ENCODE measurements at places on chromosomes 11 and 22.
A peak's percentile ranks its signal among the peaks of the same experiment; 100 is the strongest.

- no peak for DNase-seq
These were observed 4.8 kb downstream of the TST start for GRCh38 chr22:37014415-37014806.

DNA sequence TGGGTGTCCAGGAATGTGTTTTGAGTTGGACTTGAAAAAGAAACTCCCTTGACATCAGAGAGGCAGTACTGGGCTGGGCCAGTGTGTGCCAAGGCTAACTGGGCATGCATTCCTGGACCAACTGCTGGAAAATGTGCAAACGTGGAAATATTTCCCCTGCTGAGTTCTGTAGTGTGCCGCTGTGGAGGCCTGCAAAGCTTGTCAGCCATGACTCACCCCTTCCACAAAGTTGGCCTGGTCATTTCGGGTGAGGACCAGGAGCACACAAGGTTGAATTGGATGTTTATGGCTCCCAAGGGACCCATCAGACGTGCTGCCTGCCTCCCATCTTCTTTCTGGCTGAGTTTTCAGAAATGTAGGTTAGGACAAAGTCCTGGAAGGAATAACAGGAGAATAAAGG is 513.1 kb downstream of the MIAT start:
- DNase-seq: no peak

- peak; percentile 7 for DNase-seq
These were observed 1.6 kb downstream of the PKNOX2 start for GRCh38 chr11:125165843-125166763.

- no peak for DNase-seq
These were observed 194.3 kb upstream of the MTNR1B start for GRCh38 chr11:92775003-92775676.

GRCh38 chr11:127625402-127625801 is 624.8 kb upstream of the KIRREL3 start:
- no peak for DNase-seq

DNA sequence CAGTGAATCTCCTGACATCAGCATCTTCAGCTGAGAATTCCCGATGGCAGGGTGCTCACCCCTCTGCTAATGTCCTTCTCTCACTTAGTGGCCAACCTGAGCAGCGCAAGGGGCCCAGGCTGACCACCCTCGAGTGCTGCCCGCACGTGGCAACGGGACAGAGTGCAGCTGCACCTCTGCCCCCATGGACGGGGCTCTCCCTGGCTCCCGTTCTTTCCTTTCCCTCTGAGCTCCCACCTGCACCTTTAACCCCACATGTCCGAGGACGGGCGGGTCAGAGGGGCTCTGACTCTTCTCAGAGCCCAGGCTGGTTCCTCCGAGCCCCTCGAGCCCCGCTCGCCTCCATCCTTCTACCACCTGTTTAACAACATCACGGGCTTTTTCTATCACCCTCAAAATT is 19.8 kb downstream of the MOB2 start:
- DNase-seq: no peak

DNA sequence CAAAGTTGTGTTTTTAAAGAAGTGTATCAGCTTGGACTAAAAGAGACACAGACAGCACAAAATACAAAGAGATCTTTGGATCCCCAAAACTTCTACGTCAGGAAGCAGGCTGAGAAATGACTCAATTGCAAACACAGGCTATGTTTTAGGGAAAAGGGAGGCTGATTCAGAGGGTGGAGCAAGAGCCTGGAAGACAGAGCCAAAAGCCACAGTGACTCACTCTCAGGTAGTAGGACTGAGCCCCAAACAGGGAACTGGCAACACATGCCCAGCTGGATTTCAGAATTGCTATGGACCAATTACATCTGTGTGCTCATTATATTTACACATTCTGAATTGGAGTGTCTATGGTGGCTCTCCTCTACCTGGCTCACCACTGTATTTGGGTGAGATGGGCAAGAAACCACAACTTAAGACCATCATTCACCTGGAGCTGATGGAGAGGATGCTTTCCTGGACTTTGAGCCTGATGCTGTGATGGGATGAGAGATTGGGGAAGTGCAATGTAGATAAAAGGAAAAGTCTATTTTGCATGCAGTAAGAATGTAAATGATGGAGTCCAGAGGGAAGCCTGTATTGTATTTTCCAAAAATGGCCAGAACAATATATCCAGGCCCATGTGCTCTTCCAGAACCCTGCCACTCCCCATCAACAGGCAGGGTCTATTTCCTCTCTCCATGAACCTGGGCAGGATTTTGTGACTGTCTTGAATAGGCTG is 20.8 kb upstream of the LINC01488 start:
- no peak for DNase-seq

DNA sequence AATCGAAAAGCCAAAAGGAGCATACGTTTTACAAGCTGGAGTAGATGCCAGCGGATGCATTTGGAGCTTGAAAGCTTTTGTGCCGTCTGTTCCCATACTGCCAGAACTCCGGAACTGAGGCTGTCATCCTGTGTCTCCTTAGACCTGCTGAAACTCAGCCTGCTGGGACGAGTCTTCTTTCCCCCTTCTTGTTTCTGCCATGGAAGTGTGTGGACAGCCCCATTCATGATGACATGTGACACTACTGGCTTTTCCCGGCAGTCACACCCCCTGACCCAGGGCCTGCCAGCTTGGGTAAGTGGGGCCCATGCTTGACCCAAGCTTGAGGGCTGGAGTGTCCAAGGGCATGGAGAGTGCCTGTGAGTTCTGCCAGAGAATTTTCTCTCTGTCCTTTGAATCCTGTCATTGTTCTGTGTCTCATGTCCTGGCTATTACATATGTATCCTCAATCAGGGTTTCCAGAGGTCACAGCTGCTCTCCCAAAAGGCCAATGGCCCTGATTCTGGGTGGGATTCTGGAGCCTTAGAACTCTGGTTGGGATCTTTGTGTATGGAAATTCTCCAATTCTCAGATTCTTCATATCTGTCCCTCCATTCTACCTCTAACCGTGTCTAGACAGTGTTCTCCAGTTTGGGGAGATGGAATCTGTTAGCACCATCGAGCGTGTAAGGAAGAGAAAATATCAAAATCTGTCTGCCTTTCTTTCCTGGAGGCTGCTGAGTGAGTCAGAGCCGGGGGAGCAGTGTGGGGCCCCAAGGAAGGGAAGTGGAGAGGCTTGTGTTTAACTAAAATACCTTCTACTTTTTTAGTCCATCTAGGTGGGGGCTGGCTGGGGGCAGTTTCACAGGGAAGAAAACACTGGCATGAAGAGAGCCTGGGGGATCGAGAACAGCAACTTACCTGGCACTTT is 73.2 kb downstream of the KIAA1671 start:
- DNase-seq: peak; percentile 8

DNA sequence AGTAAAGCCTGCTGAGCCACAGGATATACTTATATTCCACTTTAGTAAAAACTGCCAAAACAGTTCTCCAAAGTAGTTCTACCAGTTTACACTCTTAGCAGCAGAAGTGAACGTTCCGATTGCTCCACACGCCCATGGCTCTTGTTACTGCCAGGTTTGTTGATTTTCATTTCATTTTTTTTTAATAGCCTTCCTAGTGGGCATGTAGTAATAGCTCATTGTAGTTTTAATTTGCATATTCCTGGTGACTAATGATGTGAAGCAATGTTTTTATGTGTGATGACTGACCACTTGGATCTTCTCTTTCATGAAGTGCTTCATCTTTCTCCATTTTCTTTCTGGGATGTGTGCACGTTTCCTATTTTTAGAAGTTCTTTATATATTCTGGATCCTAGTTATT is 4.8 kb upstream of the C11orf97 start:
- DNase-seq: no peak

GRCh38 chr11:8301622-8302021 is 37.9 kb upstream of the LMO1 start:
- DNase-seq: no peak

GRCh38 chr11:5737091-5737490 is 843 bp downstream of the OR56B1 start:
- DNase-seq: no peak

- DNase-seq: no peak
These were observed 58.8 kb upstream of the RDX start for GRCh38 chr11:110355011-110355744.

DNA sequence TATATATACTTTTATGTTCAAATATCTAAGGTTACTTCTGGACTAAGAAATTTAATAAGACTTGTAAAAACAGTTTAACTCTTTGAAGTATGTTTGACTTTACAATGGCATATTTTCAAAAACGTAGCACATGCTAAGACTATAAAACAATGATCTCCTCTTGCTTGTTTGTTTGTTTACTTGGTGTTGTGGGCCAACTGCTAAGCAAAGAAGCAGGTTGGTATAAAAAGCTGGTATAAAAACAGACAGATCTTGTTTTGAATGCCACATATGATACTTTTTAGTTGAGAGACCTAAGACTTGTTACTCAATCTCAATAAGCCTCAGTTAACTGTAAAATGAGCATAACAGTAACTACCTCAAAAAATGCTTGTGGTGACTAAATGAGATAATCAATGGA is 1206.3 kb downstream of the LRRC4C start:
- DNase-seq: no peak

DNA sequence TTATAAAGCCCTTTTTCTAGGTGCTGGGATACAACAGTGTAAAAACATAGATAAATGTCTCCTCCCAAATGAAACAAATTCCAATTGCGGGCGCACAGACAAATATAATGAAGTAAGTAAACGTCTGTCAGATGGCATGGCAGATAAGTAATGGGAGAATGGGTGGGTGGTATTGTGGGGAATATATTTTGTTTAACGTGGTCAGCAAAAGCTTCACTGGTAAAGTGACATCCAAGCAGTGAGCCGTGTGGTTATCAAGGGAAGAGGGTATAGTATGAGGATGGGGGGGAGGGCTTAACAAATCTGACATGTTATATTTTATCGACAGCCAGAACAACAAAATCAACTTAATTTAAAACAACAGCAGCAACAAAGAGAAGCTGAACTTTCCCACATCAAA is 1.2 kb downstream of the SVIP start:
- no peak for DNase-seq

- DNase-seq: no peak
These were observed 58.4 kb downstream of the KIF18A start for GRCh38 chr11:28049338-28050216.

DNA sequence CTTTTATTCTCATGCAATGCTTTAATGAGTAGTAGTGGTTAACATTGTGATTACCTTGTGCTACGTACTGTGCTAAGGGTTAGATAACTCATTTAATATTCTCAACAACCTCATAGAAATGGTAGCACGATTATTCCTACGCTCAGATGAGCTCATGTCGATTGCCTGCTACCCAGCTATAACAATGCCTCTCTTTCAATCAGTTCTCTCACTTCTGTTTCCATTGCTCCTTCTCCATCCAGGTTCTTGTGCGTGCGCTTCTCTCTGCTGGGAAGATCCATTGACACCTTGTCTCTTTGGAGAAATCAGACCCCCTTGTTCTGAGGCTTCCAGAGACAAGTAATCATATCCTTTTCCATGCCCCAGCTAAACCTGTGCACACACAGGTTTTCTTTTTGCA is 120.8 kb downstream of the NECTIN1 start:
- DNase-seq: no peak

- no peak for DNase-seq
These were observed 7.2 kb upstream of the FLRT1 start for GRCh38 chr11:64028398-64029115.

DNA sequence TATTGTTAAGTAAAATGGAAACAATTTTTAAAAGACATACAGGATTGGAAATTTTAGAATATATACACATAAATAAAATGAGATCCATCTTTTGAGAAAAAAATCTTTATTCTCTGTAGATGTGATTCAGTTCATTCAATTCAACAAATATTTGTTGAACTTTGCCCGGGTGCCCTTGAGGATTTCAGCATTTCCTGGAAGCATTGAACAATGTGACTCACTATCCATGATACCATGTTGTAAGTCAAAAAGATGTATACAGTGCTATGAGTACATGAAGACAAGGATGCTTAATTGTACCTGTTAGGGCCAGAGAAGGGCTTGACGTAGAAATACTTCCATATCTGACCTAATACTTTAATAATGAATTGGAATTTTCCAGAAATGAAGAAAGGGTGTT is 353.7 kb downstream of the METTL15 start:
- DNase-seq: no peak

DNA sequence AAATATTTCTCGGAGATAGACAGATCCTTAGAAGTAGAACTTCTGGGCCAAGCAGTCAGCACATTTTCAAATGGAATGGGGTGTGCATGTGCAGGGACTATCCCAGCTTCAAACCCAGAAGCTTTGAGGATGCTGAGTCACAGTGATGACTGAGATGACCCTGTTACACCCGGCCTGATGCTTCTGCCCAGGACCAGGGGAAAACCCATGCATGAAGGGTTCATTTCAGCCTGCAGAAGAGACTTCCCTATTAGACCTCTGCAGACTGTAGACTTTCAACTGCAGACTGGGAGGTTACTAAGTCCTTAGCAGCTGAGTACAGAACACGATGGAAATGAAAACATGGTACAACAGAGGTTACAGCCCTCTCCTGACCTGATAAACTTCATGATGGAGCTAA is 3.6 kb upstream of the OR2AT4 start:
- DNase-seq: peak; percentile 63

DNA sequence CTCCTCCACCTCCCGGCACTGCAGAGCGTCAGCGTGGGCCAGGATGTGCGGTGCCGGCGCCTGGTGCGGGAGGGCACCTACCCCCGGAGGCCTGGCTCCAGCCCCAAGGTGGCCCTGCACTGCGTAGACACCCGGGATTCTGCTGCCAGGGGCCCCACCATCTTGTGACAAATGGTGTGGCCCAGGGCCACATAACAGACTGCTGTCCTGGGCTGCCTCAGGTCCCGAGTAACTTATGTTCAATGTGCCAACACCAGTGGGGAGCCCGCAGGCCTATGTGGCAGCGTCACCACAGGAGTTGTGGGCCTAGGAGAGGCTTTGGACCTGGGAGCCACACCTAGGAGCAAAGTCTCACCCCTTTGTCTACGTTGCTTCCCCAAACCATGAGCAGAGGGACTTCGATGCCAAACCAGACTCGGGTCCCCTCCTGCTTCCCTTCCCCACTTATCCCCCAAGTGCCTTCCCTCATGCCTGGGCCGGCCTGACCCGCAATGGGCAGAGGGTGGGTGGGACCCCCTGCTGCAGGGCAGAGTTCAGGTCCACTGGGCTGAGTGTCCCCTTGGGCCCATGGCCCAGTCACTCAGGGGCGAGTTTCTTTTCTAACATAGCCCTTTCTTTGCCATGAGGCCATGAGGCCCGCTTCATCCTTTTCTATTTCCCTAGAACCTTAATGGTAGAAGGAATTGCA is 13.5 kb downstream of the TSKU start:
- no peak for DNase-seq

- DNase-seq: no peak
These were observed 27.8 kb upstream of the CSNK2A3 start for GRCh38 chr11:11380883-11381282.

- DNase-seq: no peak
These were observed 230.2 kb downstream of the METTL15 start for GRCh38 chr11:28338371-28338770.

DNA sequence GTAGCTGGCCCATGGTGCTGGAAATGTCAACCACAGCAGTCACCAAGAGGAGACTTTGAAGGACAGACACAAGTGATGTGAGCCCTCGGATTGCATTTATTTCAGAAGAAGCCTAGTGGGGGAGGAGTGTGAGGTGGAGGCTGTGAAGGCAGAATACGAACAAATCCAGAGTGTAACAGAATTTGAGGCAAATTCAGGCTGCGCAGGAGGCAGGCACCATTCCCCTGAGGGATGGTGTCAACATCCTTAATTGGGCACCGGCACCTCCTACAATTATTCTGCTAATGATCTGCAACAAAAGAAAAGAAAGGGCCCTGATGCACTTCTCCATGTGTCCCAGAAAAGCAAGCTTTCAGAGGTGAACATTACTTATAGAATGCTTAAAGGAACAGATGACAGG is 32.2 kb downstream of the CWC15 start:
- DNase-seq: no peak
